ENCODE measurements at places on chromosomes 1 and 21.

GRCh38 chr1:231165371-231165770 is 3.5 kb downstream of the TRIM67 start:
- DNase-seq = no peak

- no peak for DNase-seq
These were observed 404.0 kb upstream of the VAMP3 start for GRCh38 chr1:7366955-7367665.

- no peak for DNase-seq
These were observed 148.2 kb upstream of the COL11A1 start for GRCh38 chr1:103256490-103256889.

DNA sequence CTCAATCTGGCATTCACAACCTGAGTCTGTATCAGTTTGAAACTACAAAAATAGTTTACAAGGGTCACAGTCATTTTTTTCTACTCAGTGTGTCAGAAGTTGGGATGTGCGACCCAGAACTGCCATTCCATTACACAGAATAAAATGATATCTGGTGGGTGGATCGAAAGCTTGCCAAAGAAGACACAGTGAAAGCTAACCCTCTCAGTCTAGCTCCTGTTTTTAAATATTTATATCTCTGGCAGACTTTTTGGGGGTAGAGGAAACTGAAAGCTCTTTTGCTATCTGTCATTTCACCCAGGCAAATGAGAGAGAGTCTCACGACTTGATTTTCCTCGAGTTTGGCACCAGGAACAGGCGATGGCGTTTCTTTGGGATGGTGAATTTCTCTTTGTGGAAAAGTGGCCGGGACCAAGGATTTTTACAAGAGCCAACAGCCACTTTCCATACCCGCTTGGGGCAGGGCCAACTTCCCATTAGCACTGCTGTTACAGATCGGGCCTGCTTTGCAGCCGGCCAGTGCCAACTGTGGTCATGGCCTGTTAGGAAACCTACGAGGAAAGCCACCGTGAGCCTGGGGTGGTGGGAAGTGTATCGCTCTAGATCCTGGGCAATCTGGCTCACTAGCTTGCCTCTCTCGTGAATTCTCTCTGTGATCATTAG is 185.5 kb upstream of the NFIA start:
- no peak for DNase-seq

GRCh38 chr1:151157067-151157531 is 650 bp downstream of the TNFAIP8L2 start:
- peak; percentile 96 for DNase-seq

DNA sequence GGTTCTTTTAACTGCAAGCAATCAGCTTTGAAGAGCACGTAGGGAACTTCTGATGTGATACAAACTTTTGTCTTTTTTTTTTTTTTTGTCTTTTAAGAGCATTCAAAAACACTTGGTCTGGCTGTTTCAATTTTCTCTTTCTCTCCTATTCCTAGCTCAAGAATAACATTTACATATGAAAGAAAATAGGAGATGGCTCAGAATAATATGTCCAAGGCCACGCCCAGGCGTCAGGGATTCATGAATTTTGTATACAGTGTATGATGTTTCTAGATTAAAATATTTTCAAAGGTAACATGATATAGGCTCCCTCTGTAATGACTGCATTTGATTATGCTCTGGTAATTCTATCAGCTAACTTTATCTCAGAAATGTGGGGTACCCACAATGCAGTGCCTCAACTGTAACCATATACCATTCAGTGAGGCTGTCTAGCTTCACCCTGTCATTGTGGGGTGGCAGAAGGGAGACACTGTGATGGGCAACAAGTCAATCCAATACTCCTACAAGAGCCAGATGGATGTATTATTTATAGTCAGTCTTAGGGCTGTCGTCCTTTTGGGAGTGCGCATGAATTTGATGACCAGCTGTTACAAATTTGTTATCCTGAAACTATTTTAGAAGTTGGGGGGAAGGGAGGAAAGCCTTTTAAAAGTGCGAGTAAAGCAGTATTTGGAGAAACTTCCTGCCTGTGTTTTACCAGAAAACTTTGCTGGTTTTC is 1.5 kb upstream of the AKNAD1 start:
- no peak for DNase-seq

DNA sequence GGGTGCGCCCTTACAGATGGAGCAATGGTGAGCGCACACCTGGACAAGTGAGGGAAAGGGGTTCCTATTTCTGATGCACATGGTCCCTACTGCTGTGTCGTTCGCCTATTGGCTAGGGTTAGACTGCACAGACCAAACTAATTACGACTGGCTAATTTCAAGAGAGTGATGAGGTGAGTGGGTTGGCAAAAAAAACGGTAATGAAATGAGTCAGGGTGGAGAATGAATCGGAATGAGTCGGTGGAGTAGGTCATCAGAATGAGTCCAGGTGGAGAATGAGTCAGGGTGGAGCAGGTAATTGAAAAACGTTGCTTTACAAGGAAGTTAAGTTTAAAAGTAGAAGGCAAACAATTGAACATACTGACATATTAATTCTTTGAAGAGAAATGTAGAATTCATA is 79.8 kb downstream of the WDR4 start:
- DNase-seq = no peak

DNA sequence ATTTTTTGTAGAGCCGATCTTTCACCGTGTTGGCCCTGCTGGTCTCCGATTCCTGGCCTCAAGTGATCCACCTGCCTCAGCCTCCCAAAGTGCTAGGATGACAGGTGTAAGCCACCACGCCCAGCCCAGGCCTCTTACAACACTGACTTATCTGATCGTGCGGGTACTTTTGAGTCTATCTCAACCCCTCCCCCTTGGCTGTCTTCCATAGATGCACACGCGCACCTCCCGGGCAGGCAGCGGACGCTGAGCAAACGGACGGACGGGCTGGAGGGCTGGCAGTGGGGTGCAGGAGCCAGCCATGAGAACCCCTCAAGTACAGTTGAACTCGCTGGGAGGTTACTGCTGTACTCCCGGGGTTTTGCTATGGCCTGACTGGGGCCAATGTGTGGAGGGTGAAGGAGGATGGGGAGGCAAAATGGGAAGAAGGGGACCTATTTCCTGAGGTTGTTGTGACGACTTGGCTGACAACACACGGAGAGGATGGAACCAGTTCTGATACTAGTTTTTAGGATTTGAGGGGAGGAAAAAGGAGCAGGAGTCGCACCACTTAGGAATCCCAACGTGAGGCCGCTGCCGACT is 959 bp downstream of the CD58 start:
- DNase-seq = no peak

GRCh38 chr1:100543640-100544039 is 5.7 kb downstream of the GPR88 start:
- peak; percentile 76 for DNase-seq

- DNase-seq = no peak
These were observed 376.3 kb downstream of the KCNH1 start for GRCh38 chr1:210757677-210758076.

GRCh38 chr1:10755970-10756521 is 40.4 kb downstream of the CASZ1 start:
- peak; percentile 75 for DNase-seq

GRCh38 chr1:228332797-228333738 is 73.6 kb downstream of the TRIM11 start:
- DNase-seq = no peak

GRCh38 chr1:41678111-41678878 is 193.8 kb upstream of the EDN2 start:
- peak; percentile 60 for DNase-seq

DNA sequence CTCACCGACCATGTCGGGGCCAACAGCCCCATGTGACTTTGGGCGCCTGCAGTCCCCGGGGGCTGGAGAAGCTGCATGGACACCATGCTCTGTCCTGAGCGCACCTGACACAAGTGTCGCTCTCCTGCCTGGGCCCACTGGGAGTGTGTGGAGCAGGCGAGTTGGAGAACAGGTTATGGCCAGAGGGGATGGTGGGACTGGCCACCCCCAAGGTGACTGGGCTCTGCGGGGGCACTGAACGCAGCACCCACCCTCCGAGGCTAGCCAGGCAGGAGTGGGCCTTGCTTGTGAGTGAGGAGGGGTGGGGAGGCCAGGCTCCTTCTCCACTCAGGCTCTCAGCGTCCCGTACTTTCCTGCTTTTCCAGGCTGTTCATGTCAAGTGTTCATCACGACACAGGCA is 35.6 kb downstream of the SNAP47 start:
- no peak for DNase-seq

GRCh38 chr1:162416909-162417308 is 5.0 kb upstream of the SH2D1B start:
- no peak for DNase-seq

DNA sequence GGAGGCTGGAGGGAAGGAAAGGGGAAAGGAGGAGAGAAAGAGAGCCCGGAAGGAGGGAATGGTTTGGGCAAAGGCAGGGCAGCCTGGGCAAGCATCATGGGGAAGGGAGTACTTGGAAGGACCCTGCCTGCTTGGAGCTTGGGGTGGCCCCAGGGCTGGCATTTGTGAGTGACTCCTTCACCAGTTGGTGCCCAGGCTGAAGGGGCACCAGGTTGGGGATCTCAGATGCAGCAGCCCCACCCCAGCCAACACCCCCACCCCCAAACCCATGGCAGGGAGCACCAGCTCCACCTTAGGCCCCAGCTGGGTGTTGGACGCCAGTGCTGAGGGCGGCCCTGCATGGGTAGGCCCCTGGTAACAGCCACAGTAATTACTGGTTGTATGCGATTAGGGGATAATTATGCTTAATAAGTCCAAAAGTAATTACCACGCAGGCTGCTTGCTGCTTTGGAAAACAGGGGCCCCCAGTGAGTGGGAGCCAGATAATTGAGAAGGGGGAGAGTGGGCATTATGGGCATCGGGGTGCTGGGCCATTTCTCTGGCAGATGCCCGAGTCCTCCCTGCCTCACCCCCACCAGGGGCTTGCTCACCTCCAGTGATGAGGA is 78.3 kb downstream of the VWA5B1 start:
- DNase-seq = no peak

GRCh38 chr1:58149271-58149812 is 397.2 kb downstream of the OMA1 start:
- no peak for DNase-seq

- DNase-seq = no peak
These were observed 629.3 kb upstream of the ADAMTS5 start for GRCh38 chr21:27596196-27596595.

DNA sequence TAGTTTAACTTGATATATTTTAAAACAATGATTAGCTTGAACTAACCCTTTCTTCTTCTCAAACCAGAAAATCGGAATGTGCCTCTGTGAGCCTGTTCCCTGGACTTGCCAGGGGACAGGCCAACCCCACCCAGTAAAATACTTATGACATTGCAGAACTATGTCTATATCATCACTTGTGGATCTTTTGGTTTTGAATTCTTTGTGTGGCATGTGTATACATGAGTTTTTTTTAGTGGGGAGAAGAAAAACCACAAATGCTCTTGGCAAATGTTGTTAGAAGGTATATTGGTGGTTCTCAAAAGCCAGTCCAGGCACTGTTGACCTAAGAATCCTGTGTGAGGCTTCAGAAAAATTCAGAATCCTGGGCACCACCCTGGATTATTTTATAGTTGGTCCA is 347.4 kb downstream of the SIPA1L2 start:
- no peak for DNase-seq

DNA sequence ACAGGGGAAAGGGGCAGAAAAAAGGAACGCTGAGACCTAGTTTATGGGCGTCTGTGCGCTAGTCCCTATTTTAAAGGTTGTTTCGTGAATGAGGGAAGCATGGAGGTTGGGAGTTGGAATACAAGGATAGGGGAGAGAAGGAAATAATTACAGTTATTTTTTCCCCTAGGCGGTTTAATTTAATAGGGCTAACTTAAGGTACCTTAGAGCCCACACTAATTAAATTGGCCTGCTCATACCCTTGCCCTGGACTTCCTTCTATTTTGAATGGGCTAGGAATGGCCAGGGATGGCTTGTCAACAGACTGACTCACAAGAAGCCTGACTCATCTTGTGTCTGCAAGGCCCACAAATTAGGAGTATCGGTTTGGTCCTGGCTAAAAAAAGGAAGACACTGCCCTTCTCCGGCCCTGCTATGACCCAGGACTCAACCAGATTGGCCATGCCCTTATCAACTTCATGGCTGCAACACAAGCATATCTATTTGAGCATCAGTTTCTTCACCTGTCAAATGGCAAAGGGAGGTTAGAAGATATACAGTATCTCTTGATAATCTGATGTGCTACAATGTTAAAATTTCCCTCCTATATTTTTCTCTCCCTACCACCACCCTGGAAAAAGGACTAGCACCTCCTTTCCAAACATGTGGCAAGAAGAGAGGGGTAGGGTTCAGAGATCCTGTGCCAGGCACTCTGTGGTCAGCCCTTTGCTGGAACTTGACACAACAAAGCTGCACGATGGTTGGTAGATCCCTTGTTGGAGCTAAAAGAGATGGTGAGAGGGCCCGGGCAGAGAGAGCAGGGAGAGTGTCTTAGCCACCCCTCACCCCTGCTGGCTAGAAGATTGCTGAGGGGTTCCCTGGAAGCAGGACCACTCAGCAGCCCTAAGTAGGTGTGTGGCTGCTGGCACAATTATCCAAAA is 2.2 kb upstream of the SSBP3 start:
- peak; percentile 85 for DNase-seq

- no peak for DNase-seq
These were observed 5.9 kb downstream of the ZNF644 start for GRCh38 chr1:91015794-91016550.

DNA sequence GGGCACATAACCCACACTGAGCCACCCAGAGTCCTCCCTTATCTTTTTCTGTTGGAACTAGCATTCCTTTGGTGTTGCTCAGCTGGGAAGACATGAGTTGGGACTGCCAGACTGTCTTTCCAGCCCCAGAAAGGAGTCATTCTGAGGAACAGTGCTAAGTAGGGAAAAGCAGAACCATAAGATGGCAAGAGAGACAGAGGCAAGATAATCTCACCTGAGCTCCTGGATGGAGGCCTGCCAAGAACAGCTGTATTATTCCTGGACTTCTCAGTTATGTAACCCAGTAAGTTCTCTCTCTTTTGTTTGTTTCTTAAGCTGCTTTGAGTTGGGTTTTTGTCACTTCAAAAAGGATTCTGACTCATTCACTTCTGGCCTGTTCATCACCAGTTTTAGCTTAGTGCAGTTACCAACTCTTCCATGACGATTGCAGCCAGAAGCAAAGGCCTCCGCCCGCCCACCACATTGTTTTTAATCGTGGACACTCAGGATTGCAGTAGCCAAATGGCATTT is 134.4 kb downstream of the OMA1 start:
- no peak for DNase-seq

All from NB4 (cell line).